ENCODE measurements at places on chromosomes 3 and 15.
A peak's percentile ranks its signal among the peaks of the same experiment; 100 is the strongest.

GRCh38 chr15:61764981-61765380 is 295.3 kb downstream of the VPS13C start:
- H3K27ac ChIP-seq, result no peak overlapping the region
- no peaks in the 10 kb centered on the region for H3K27me3 ChIP-seq
- H3K36me3 ChIP-seq, result no peaks in the 10 kb centered on the region
- peak overlapping the region; percentile 26 for H3K4me3 ChIP-seq

GRCh38 chr3:144822671-144823070 is 851.0 kb downstream of the DIPK2A start:
- no peak overlapping the region for H3K4me3 ChIP-seq
- no peak for DNase-seq
- no peaks in the 10 kb centered on the region for H3K4me1 ChIP-seq
- H3K36me3 ChIP-seq, result no peaks in the 10 kb centered on the region

DNA sequence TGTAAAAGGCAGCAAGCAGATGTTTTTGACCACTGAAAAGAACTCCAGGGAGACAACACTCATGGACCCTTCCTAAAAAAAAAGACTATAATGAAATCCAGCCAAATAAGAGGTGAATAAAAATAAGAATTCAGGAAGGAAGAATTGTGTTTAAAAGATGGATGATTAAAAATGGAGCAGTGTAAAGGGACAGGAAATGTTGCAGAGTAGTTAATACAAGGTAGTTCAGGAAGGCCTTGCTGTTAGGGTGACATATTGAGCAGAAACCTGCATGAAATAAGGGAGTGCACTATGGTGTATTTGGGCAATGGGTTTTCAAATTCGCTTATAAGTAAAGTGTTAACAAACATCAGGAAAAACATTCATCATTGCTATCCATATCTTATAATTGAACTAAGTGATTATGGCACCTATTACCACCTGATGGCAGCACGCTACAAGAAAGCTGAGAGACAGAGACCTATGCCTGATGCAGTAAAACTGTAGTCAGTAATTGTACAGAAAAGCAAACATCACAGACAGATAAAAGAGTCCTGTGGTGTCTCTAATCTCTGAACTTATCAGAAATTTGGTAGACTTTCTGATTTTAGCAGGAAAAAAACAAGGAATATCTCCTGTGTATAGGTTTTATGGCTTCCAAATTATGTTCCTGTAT is 5.8 kb upstream of the DBR1 start:
- no peaks in the 10 kb centered on the region for H3K4me1 ChIP-seq
- no peaks in the 10 kb centered on the region for H3K27me3 ChIP-seq
- DNase-seq, result no peak
- H3K27ac ChIP-seq, result no peak overlapping the region
- H3K4me3 ChIP-seq, result no peak overlapping the region

- no peak overlapping the region for H3K27ac ChIP-seq
- DNase-seq, result no peak
- H3K4me1 ChIP-seq, result no peaks in the 10 kb centered on the region
- H3K4me3 ChIP-seq, result no peak overlapping the region
- no peaks in the 10 kb centered on the region for H3K36me3 ChIP-seq
Observed at GRCh38 chr3:159941038-159942000, 47.3 kb upstream of the IL12A start.

GRCh38 chr15:95485367-95485766 is 845.1 kb upstream of the NR2F2 start:
- H3K27me3 ChIP-seq, result no peaks in the 10 kb centered on the region
- no peaks in the 10 kb centered on the region for H3K36me3 ChIP-seq

DNA sequence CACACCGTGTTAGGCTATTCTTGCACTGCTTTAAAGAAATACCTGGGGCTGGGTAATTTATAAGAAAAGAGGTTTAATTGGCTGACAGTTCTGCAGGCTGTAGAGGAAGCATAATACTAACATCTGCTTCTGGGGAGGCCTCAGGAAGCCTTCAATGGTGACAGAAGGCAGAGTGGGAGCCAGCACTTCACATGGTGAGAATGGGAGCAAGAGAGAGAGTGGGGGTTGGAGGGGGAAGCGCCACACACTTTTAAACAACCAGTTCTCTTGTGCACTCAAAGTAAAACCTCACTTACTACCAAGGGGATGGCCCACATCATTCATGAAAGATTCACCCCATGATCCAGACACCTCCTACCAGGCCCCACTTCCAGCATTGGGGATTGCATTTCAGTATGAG is 181.1 kb downstream of the APBA2 start:
- no peak for DNase-seq
- H3K27ac ChIP-seq, result no peak overlapping the region
- H3K27me3 ChIP-seq, result no peaks in the 10 kb centered on the region
- H3K36me3 ChIP-seq, result no peaks in the 10 kb centered on the region
- H3K4me1 ChIP-seq, result no peaks in the 10 kb centered on the region

DNA sequence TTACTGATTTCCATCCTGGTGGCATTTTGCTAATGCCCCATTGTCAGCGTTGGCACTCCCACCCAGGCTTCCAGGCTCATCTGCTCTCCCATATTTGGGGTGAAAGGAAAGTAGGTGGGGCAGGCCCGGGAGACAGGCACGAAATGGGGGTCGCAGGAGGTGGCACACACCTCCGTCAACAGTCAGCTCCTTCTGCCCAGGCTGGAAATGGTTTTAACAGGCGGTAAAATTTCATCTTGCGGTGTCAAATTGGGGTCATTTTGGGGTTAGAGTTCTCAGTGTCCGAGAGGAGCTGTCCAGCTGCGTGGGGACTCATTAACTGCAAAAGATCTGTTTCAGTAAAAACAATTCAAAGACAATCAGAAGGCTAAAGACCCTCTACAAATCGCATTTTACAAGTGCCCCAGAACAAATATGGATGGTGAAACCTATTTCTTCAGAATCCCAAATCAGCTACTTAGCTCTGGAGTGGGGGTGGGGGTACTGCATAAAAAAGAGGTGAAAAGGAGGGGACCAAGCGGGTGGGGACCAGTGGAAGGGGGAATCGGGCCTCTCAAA is 4.2 kb upstream of the MEIS2 start:
- H3K27me3 ChIP-seq, result peaks cover 63% of the 10 kb centered on the region
- peaks cover 4% of the 10 kb centered on the region for H3K4me1 ChIP-seq
- no peak overlapping the region for H3K4me3 ChIP-seq
- no peaks in the 10 kb centered on the region for H3K36me3 ChIP-seq
- DNase-seq, result no peak

- no peaks in the 10 kb centered on the region for H3K4me1 ChIP-seq
- no peak overlapping the region for H3K4me3 ChIP-seq
- H3K27ac ChIP-seq, result no peak overlapping the region
- H3K27me3 ChIP-seq, result no peaks in the 10 kb centered on the region
Observed at GRCh38 chr15:58298879-58299850, 132.6 kb upstream of the LIPC start.

- H3K36me3 ChIP-seq, result no peaks in the 10 kb centered on the region
- no peak overlapping the region for H3K27ac ChIP-seq
- no peak for DNase-seq
- no peak overlapping the region for H3K4me3 ChIP-seq
- H3K27me3 ChIP-seq, result no peaks in the 10 kb centered on the region
- H3K4me1 ChIP-seq, result peaks cover 10% of the 10 kb centered on the region
Observed at GRCh38 chr3:8653800-8654408, 9.3 kb upstream of the SSUH2 start.

DNA sequence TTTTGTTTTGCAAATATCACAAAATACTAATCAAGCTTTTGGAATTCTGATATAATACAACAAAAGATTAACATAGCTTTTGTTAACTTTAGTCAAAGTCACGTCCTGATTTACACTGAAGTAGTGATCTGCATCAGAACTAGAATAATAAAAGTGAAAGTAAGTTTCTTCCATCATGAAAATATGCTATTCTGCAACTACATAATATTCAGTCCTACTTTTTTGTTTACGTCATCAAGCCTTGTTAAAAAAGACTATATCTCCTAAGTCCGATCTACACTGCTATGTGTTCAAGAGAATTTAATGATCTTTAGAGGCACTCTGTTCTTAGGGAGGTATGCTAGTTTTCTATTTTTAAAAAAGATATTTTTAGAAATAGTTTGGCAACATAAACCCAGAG is 330.1 kb downstream of the ARPP21 start:
- no peak overlapping the region for H3K27ac ChIP-seq
- no peaks in the 10 kb centered on the region for H3K27me3 ChIP-seq
- H3K4me1 ChIP-seq, result no peaks in the 10 kb centered on the region
- no peak overlapping the region for H3K4me3 ChIP-seq
- DNase-seq, result no peak
